ENCODE measurements at places on chromosomes 1 and 21. TPM values are rescaled to one million over a fixed set of nuclear protein-coding genes. Genes with fewer than 3 reads are reported as not detected.

DNA sequence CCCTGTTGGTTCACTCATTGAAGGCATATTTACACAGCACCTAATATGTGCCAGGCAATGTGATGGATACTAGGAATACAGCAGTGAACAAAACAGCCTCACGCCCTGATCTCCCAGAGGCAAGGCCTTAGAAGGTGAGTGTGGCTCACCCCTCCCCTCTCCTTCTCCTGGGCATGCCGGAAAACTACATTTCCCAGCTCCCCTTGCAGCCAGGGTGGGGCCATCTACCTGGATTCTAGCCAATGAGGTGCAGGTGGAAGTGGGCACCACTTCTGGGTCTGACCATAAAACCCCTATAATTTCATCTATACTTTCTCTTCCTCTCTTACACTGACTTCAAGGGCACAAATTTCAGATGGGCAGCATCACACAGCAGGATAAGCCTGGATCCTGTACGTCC is 63.8 kb downstream of the FBXO2 start:
- DNase-seq: no peak
- no peak overlapping the region for H3K27ac ChIP-seq

GRCh38 chr1:64912191-64912590 is 54.2 kb downstream of the JAK1 start:
- H3K27ac ChIP-seq: no peak overlapping the region
- H3K36me3 ChIP-seq: no peaks in the 10 kb centered on the region
- DNase-seq: no peak
- no peaks in the 10 kb centered on the region for H3K27me3 ChIP-seq
- H3K4me3 ChIP-seq: no peak overlapping the region

GRCh38 chr1:206772243-206772937 is at the start of gene IL10:
Gene IL10 (minus strand): TSS chr1:206772494. CDS start chr1:206772435, 59 bp downstream.
- H3K27me3 ChIP-seq: no peaks in the 10 kb centered on the region
- no peak within 1 kb of the TSS for H3K4me3 ChIP-seq
- H3K36me3 ChIP-seq: no peaks in the 10 kb centered on the region
- H3K4me1 ChIP-seq: no peaks in the 10 kb centered on the region
- H3K27ac ChIP-seq: no peak within 1 kb of the TSS

DNA sequence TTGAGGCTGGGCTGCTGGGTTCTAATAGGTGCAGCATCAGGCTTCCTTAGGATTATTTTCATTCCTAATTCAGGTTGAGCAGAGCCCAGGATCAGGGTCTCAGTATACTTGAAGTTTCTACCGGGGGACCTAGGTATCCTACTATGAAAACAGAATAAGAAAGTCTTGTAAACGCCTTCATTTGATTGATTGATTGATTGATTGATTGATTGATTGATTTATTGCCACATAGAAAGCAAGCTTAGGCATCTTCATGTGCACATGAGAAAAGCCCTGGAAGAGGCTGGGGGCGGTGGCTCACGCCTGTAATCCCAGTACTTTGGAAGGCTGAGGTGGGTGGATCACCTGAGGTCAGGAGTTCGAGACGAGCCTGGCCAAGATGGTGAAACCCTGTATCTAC is 97.4 kb upstream of the BMP8A start:
- no peaks in the 10 kb centered on the region for H3K36me3 ChIP-seq
- H3K27ac ChIP-seq: no peak overlapping the region
- no peaks in the 10 kb centered on the region for H3K27me3 ChIP-seq
- H3K4me3 ChIP-seq: no peak overlapping the region
- H3K4me1 ChIP-seq: peaks cover 36% of the 10 kb centered on the region
- DNase-seq: no peak

DNA sequence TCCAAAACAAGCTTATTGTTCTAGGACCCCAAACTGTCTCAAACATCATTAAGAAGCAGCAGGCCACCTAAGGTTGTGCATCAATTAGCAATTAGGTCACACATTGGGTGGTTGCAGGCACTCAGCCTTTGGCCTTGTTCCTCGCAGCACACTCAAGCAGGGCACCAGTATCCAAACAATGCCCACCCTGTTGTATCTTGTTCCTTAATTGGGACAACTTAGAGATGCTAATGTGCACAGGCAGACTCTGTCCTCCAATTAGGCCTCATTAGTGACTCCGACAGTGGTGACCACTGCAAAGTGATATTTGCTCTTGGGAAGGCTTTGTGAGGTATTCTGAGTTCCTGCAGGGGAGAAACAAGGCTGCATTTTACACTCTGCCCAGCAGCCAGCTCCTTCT is 515.1 kb upstream of the PTBP2 start:
- H3K4me1 ChIP-seq: no peaks in the 10 kb centered on the region
- no peaks in the 10 kb centered on the region for H3K36me3 ChIP-seq
- DNase-seq: no peak
- no peak overlapping the region for H3K4me3 ChIP-seq

- H3K4me1 ChIP-seq: no peaks in the 10 kb centered on the region
- H3K27ac ChIP-seq: no peak overlapping the region
- DNase-seq: no peak
- H3K4me3 ChIP-seq: no peak overlapping the region
- H3K36me3 ChIP-seq: no peaks in the 10 kb centered on the region
Observed at GRCh38 chr21:39576518-39577128, 36.1 kb upstream of the B3GALT5 start.

The TMEM269 gene
- total RNA-seq: 0.16 TPM

The IL22RA1 gene
- total RNA-seq: 0.98 TPM

The VWA1 gene
- 13.0 TPM for total RNA-seq
